Right cardiac atrium (tissue), 5 donors: ENCODE measurements at places on chromosomes 3 and 15. TPM values are rescaled to one million over a fixed set of nuclear protein-coding genes. Genes with fewer than 3 reads are reported as not detected.

- DNase-seq = no peak
These were observed 214.2 kb downstream of the GRM7 start for GRCh38 chr3:7075117-7075516.

SLC7A14 gene
- polyA plus RNA-seq = 0.05 TPM

DNA sequence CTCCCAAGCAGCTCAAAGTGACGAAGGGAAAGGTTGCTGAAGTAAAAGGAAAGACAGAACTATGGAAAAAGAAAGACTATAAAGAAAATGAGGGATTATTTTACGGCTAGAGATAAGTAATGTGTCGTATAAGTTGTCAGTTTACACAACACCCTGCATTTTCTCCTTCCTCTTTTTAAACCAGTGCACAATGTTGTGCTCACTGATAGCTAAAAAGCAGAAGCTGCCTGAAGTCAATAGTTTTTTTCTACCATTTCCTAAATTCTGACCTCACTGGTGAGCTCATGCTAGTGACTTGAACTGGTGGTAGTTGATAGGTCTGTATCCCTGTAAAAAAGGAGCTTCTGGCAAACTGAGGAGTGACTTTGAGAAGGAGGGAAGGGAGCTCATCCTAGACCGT lies 368.6 kb upstream of the GBE1 start:
- no peak for DNase-seq

DNA sequence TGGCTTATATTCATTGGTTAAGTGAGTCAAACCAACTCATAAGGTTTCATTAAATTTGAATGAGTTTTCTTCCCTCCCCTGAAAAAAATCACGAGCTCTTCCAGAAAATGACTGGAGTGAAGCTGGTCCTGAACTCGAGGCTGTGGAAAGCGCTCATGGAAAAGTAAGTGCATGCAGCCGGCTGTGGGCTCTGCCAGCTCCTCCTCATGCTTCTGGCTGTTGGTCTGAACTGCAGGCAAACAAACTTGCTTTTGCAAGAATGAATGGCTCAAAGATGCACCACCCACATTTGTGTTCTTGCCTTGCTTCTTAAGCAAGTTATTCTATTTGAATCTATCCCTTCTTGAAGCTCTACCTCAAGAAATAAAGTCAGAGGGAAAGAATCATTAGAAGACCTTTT lies 6.2 kb downstream of the ETV5 start:
- no peak for DNase-seq

CCR4 gene
- 0.05 TPM for polyA plus RNA-seq

NR1I2 gene
- polyA plus RNA-seq = 0.07 TPM

USF3 gene
- polyA plus RNA-seq = 6.3 TPM

CNTN6 gene
- polyA plus RNA-seq = 0.02 TPM

ACVR2B gene
- polyA plus RNA-seq = 1.7 TPM

GRCh38 chr3:45123030-45123429 lies 23.1 kb downstream of the CDCP1 start:
- no peak for DNase-seq

- DNase-seq = no peak
These were observed 99.1 kb downstream of the DAPK2 start for GRCh38 chr15:63947228-63947627.

DNA sequence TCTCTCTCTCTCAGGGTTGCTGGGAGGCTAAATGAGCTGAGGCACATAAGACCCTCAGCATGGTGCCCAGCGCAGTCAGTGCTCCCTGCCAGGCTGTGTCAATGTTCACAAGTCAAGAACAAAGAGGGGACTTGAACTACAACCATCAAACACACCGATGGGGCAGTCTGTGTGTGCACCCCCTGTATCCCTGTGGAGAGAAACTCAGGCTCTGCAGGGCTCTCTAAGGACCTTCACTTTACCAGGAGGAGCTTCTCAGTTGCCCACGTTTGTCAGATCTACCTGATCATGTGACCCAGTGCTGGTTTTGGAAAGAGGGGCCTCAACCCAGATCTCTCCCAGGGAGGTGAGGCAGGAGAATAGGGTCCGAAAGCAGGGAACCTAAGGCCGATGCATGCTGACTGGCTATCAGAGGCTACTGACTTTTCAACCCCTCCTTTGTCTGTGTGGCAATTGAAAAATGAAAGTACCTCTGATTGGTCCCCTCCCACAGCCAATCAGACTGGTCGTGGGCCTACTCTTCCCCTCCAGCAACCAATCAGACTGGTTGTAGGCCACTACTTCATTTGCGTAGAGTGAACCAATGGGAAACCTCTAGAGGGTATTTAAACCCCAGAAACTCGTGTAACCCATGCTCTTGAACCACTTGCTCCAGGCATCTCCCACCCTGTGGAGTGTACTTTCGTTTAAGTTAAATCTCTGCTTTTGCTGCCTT lies 34.0 kb downstream of the RHCG start:
- DNase-seq = no peak

GRCh38 chr15:58842713-58843396 lies 71.8 kb downstream of the MINDY2 start:
- DNase-seq = no peak

DNA sequence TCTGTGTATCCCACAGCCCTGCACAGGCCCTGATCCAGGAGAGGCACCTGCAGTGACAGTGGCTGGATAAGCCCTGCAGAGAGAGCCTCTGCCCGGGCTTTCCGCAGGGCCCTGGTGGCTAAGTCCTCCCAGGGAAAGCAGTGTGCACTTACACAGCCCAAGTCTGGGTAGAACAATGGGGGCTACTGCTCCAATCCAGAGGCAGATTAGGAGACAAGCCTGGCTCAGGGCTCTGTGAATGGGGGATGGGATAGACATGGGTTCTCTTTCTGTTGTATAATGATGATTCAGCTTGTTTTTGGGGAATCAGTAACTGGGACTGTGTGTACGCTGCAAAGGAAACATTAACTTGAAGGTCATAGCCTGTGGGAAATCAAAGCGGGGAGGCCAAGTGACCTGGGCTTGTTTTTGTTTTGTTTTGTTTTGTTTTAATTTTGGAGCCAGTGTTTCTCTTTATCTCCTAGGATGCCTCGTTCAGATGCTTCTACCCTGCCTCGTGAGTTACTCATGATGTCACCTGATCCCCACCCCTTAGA lies 4.1 kb upstream of the ALDH1L1 start:
- no peak for DNase-seq

GRCh38 chr15:53648934-53649333 lies 110.5 kb downstream of the WDR72 start:
- DNase-seq = no peak

KNL1 gene
- 0.14 TPM for polyA plus RNA-seq

FEZF2 gene
- not detected for polyA plus RNA-seq

SCN11A gene
- polyA plus RNA-seq = not detected

DNA sequence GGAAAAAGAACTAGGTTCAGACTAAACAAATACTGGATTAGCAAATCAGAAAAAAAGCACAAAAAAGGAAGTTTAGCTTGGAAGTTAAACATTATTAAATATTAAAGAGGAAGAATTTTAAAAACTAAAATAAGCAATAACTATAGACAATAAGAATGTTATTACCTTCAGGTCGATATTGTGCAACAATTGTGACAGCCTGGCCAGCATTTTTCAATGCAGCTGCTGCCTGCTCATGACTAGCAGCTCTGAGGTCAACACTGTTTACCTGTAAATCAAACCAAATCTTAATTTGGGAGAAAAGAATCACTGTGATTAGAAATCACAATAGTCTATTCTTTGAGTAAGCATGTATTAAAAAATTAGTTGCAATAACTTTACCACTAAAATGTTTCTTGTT lies 75.1 kb upstream of the MELTF start:
- no peak for DNase-seq

- DNase-seq = no peak
These were observed 25.3 kb upstream of the TM4SF4 start for GRCh38 chr3:149449182-149449581.

- no peak for DNase-seq
These were observed 144.0 kb upstream of the SUCLG2 start for GRCh38 chr3:67798412-67798811.

DNA sequence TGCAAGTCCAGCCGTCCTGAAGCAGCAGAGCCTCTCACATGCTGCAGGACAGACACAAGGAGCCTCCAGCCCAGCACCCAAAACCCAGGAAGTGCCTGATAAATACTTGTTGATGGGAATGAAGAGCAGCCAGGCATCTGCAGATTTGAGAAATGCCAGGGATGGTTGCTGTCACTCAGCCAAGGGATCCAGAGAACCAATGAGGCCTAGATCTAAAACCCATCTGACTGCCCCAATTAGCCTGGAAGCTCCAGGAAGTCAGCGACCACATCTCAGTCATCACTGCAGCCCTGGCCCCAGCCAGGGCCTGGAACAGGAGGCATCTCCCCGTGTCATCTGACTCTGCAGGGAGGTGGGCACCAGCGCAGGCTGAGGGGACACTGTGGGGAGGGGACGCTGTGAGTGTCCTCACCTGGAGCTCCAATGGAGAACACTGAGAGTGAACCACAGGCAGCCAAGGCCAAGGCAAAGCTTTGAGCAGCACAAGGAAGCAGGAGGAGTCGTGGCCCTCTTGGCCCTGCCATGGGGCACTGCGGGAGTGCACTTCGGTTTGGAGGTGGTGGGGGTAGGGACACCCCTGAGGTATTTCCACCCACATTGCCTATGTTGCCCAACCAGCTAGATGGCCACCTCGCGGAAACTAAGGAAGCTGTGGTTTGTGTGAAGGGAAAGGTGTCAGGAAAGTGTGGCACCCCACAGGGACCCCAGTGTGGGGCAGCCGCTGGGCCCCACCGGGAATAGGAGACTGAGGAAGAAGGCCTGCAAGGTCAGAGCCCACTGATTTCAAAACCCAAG lies 229.5 kb downstream of the VPS13C start:
- DNase-seq = no peak

CELF6 gene
- polyA plus RNA-seq = 1.5 TPM

CCNB2 gene
- 0.07 TPM for polyA plus RNA-seq

DNA sequence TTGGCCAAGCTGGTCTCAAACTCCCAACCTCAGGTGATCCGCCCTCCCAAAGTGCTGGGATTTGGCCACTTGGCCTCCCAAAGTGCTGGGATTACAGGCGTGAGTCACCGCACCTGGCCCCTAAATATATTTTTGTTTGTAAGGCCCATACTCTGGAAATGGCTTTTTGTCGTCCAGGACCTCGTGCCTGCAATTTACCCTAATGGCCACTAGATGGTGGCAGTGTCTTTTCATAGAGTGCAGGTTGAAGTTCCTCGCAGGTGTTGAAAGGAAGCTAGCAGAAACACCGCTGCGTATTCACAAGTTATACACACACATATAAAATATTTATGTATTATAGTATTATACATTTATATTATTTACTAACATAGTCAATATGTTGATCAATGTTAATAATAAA lies 97.2 kb downstream of the LRTM1 start:
- no peak for DNase-seq

DNA sequence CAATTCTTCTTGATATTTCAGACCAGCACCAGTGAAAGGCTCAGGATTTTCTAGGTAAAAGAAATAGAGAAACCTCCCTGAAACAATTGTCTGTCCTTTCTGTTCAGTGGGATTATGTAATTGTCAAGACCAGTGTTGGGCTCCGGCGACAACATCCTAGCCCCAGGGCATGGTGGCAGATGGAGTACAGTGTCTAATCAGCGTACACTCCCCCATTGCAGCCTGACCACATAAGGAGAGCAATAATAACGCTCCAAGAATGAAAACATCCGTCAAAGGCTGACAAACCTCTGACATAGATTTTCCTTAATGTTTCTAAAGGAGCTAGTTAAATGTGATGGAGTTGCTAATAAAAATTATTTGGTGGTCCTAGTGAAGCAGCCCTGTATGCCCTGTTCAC lies 144.6 kb downstream of the EBLN2 start:
- no peak for DNase-seq

RLBP1 gene
- polyA plus RNA-seq = not detected

DNA sequence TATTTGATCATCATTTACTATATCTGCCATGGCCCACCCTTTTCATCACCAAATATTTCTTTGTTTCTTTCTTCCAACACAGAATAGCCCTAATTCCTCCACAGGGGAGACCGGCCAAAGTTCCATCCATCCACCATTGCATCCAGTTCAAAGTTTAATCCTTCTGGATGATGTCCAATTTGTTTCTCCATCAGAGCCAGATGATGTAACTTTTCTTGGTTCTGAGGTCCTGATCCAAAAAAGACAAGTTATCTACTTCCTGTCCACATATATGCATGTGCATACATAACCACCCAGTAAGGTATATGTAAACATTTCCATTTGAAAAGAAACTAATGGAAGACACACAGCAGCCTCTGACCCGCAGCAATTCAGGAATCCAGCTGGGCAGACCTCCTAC lies 237.3 kb downstream of the SHOX2 start:
- no peak for DNase-seq

- DNase-seq = peak; percentile 85
These were observed 518.4 kb downstream of the FOXP1 start for GRCh38 chr3:71064956-71065763.

- DNase-seq = no peak
These were observed 229.5 kb downstream of the TUSC7 start for GRCh38 chr3:116939091-116939490.

DNA sequence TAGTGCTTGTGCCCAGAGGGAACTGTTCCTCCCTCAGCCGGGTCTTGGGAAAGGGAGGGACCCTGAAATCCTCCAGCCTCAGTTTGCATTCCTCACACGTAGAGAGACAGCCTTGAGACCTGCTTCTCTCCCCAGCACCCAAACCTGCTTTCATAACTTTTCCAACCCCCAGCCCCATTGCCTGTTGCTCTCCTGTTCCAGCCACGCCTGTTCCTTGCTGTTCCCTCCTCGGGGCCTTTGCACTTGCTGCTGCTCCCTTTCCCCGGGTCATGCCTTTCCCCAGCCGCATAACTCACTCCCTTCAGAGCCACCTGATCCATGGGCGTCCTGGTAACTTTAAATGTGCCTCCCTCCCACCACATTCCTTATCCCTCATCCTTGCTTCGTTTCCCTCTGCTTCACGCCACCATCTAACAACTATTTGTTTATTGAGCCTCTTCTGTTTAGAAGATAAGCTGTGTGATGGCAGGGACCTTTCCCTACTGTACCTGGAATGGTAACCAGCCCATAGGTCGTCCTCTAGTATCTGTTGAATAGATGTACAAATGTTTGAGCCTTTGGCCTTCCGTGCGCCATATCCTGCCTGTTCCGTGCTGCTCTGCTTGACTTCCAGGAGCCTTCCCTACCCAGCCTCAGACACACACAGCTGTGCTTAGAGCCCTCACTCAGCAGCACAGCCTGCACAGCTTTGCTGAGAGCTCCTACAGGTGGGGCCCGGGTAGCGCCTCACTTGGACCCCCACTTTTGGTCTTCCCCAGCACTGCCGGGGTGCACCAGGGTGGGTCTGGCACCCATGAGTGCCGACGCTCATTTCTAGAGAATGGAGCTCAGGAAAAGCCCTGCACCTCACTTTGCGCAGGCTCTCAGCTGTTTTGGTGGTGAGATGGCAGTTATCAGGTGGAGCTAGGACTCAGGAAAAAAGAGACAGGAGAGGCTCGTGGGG lies 60.2 kb downstream of the SCN5A start:
- DNase-seq = no peak

- DNase-seq = no peak
These were observed 107.7 kb downstream of the TNIK start for GRCh38 chr3:171352387-171352935.

RYK gene
- polyA plus RNA-seq = 30.9 TPM
